ENCODE measurements at places on chromosomes 7 and 10.

GRCh38 chr10:51257511-51258248 is 183.4 kb downstream of the PRKG1 start:
- no peak for DNase-seq

DNA sequence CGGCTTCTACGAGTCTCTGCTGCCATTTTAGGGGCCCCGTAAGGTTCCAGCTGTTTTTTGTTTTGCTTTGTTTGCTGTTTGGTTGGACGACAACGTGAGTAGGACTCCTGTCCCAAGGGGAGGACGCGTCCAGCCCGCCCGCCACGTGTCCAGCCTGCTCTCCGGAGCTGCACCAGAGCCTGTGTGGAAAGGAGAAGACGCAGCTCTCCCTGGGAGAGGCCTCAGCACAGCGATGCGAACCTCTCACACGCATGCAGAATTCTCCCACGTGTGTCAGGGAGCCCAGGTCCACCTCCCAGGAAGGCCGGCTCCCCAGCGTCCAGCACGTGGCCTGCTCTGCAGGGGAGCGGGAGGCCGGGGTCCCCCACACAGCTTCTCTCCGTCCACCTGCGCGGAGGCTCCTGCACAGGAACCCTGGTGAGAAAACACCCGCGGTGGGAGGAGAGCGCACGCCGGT is 36.4 kb upstream of the DNAJB6 start:
- no peak for DNase-seq

DNA sequence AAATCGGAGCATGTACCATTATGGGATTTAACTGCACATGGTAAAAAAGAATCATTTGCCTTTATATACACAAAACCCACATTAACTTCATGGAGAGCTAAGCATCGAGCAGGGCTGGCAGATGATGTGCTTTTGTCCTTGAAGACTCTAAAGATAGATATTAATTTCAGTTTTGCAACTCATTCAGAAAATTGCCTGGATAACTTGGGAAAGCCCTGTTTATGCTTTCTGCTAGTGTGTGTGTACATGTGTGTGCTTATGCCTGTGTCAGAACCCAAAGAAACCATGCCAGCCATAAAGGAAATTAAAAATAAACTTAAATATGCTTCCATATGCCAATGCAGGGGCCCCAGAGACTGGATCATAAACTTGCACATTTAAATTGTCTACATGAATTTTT is 640.0 kb downstream of the PARD3 start:
- DNase-seq = no peak

DNA sequence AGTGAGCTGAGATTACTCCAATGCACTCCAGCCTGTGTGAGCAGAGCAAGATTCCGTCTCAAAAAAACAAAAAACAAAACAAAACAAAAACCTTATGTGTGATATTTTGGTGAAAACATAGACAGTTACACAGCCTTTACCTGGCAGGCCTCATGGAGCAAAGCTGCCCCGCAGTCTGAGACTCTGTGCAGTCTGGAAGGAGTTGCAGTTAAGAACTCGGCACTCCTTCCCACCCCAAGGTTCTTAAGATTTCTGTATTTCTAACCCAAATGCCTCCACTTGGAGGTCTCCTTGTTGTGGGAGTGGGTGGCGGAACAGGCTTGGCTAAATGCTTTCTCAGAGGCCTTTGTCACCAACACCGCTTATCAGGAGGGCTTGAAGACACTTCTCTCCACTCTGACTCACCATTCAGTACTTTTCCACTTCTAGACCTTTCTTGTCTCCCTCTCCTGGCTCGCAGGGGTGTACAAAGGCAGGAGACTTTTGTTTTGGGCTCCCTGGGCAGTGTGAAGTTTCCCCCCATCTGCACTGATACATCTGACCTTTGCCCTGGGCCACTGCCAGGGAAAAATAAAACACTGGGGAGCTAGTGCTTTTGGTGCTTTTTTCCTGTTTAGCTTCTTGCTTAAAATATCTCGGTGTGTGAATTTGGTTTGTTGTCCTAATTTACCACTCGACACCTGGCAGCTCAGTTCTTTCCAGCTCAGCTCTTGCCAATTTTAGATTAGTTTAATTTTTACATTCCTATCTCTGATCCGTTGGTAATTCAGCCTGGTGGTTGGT is 51.3 kb upstream of the MAGI2 start:
- DNase-seq = no peak

- no peak for DNase-seq
Measured at GRCh38 chr7:121343302-121343701, 14.5 kb downstream of the WNT16 start.

DNA sequence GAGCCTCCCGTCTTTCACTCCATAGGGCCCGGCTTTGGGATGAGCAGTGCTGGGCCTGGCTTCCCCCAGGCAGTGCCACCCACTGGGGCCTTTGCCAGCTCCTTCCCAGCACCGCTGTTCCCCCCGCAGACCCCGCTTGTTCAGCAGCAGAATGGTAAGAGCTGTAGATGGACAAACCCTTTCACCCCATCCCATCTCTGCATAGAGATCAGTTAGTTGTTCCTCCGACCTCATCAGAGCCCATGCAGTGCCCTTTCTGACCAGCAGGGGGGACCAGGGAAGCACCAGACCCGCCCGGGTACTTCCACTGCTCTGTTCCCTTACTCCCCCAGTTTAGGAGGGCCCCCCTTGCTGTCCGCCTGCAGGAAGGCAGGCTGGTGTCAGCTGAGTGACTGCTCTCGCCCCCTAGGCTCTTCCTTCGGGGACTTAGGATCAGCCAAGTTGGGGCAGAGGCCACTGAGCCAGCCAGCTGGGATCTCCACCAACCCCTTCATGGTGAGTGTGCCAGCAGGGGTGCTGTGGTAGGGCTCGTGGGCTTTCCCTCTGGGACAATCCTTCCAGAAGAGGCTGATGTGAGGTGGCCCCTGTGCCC is 9.8 kb downstream of the SAP25 start:
- DNase-seq = peak; percentile 86

- DNase-seq = no peak
Measured at GRCh38 chr7:113161050-113161449, 42.7 kb upstream of the SMIM30 start.

DNA sequence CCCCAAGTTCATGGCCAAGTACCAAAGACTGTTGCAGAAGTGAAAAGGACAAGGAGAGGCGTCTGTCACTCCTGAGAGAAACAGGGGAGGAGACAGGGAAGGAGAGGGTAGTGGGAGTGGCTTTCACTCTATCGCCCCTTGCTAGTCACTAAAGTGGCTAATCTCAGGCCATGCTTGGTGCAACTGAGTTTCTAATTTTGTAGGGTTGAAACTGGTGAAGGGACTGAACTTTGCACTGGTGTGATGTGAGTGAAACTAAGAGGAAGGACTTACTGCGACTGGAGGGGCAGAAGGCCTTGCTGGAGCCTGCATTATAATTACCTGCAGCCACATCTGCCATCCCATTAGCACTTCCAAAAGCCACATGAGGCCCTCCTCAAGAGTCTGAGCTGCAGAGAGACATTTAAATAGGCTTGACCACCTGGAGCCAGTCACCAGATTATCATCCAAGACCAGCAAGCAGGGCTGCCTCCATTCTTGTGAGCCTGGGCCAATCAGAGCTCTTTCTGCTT is 107.2 kb upstream of the EEPD1 start:
- no peak for DNase-seq

GRCh38 chr7:130486114-130486953 is 5.6 kb upstream of the MEST start:
- peak; percentile 33 for DNase-seq

GRCh38 chr7:155234950-155235789 is 62.5 kb upstream of the INSIG1 start:
- no peak for DNase-seq

DNA sequence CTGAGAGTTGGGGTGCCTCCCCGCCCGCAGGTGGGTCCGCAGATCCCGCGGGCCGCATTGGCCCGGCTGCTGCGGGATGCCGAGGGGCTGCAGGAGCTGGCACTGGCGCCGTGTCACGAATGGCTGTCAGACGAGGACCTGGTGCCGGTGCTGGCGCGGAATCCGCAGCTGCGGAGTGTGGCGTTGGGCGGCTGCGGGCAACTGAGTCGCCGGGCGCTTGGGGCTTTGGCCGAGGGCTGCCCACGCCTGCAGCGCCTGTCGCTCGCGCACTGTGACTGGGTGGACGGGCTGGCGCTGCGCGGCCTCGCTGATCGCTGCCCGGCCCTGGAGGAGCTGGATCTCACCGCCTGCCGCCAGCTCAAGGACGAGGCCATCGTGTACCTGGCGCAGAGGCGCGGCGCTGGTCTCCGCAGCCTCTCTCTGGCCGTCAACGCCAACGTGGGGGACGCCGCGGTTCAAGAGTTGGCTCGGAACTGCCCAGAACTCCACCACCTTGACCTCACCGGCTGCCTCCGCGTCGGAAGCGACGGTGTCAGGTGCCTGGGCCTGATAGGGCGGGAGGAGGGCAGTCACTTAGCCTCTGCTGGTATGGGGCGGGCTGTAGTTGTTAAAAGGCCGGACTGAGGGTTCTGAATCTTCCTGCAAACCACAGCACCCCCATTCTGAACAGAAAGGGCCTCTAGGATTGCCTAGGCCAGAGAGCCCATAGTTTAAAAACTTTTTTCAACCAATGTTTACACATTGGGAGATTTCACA is 1.3 kb downstream of the FBXL15 start:
- DNase-seq = no peak

- DNase-seq = no peak
Measured at GRCh38 chr10:49175587-49176309, 12.4 kb downstream of the TMEM273 start.

- DNase-seq = no peak
Measured at GRCh38 chr10:80896959-80897358, 359.3 kb downstream of the SH2D4B start.

- no peak for DNase-seq
Measured at GRCh38 chr7:130944997-130945396, 211.0 kb upstream of the KLF14 start.

GRCh38 chr10:71435571-71436267 is 39.0 kb downstream of the CDH23 start:
- no peak for DNase-seq

- no peak for DNase-seq
Measured at GRCh38 chr10:68099736-68100135, 9.6 kb upstream of the MYPN start.

DNA sequence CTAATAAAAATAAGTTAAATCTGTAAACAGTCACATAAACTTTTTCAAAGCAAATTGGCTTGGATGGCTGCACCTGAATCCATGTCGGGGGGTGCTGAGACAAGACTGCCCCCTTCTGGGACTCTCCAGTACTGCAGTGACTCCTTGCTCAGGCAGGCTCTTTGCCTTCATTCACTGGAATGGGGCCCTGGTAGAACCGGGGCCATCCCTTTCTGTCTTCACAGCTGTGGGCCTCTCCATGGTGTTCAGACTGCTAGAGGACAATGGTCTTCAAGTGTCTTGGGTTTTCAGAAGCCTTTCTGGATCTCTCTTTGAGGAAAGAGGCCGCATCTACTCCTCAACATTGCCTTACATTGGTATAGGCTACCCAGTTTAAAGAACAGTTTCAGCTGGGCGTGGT is 16.1 kb upstream of the IMPDH1 start:
- peak; percentile 83 for DNase-seq

- no peak for DNase-seq
Measured at GRCh38 chr7:43054052-43054722, 58.3 kb upstream of the HECW1 start.
